Fibroblast of skin of right biceps (primary cell): ENCODE measurements at places on chromosomes 1 and 21.
A peak's percentile ranks its signal among the peaks of the same experiment; 100 is the strongest.

GRCh38 chr1:24948079-24948827 lies 18.2 kb upstream of the RUNX3 start:
- DNase-seq, result no peak

- DNase-seq, result no peak
Observed at GRCh38 chr1:172360511-172360910, 60.0 kb upstream of the C1orf105 start.

DNA sequence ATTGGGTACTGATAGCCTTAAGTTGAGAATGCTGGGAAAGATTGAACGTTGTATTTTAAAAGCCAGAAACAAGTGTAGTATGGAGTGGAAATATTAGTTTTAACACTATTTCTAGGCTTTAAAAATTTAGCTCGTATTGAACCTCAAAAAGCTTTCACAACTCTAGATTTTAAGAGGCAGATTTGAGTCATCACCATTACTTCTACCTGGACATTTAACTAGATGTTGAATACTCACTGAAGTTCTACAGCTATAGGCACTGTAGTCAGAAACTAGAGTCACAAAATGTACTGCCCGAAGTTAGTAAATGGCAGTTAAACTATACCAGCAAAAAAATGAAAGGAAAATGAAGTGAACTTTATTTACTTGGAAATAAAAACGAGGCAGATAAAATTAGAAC lies 96.5 kb downstream of the NEK7 start:
- DNase-seq, result no peak

DNA sequence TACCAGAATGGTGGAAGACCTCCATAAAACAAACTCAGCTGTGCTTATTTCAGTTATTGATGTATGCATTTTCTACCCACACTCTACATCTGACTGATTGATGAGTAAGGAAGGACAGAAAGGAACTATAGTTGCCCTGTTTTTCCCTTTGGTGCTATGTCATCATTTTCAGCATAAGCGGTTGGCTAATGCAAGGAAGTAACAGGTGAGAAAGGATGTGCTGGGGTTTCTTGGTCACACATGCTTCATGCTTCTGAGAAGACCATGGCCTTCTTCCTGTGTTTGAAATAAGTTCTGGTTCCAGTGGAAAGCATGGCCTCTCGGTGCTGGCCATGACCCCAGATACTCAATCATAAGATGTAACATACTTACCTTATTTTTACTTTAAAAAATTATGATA lies 541.2 kb downstream of the PTPRU start:
- DNase-seq, result no peak

GRCh38 chr1:162230517-162230916 lies 146.1 kb downstream of the SPATA46 start:
- no peak for DNase-seq

GRCh38 chr1:90708826-90709225 lies 8.3 kb downstream of the BARHL2 start:
- DNase-seq, result no peak

DNA sequence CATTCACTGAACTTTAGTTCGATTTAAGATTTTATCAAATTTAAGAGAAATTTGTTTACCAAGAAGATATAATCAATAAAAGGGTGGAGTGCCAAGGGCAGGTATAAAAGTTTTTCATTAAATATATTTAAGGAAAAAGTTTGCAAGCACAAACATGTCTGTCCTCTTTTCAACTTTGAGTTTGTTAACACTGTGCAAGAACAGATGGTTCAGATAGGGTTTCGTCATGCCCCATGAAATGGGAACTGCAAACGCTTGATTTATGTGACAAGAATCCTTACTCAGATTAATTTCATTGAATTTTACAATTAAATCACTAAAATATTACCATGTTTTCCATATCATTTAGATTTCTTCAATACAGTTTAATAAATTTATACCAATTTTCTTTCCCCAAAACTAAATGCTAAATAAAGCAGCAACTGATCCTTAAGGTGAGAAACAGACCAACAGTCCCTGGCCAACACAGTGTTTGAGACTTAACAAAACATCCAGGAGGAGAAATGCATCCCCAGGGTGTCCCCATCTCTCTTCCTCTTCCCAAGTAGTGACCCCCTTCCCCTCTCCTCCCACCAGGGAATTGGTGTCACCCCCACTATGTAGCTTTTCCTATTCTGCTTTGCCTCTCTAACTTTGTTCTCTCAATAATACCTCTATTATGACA lies 292.9 kb downstream of the LTN1 start:
- DNase-seq, result no peak

DNA sequence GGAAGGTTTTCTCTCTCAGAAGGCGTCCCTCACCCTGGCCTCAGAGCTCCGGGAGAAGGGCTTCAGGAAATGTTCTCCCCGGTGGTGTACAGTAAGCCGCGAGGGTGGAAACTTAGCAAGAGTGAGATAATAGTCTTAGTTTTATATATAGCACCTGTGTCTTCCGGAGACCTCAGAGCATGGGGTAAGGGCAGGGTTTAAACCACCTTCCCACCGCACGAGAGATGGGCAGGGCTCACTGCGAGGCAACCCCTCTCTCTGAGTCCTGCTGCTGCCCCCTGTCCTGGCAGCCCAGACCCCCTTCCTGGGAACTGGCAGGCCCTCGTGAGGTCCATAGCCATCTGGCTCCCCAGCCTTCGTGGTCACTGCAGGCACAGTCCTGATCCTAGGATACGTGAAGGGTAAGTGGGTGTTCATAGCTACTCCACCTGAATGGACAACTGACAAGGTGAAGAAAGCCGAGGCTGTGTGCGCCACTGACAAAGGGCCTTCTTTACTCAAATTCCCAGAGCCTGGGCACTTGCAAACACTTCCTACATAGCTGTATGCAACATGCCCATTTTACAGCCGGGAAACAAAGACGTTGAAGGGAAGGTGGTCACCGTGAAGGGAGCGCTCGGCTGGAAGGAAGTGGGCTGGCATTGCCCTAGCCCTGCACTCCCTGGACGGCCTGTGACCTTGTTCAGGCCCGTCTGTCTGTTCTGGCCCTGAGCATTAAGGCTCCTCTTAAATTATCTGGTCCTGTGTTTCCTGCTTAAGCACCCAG lies 26.9 kb downstream of the ITPKB start:
- no peak for DNase-seq

DNA sequence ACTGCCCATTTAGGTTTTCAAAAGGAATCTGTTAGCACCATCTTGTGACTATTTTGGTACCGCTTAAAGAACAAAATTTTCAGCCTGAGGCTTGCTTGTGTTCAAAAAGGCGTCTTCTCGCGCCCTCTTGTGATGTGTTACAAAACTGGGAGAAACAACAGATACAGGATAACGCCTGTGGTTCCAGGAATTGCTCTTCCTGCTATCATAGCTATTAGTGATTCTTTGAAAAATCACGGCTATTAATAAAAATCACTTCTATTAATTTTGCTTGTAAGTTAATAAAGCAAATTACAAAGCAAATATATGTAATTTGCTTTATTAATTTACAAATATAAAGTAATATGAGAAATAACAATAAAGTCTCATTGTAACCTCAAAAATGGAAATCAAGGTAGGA lies 82.2 kb upstream of the ABCD3 start:
- peak; percentile 88 for DNase-seq
